Non-pigmented ciliary epithelial cell (primary cell): ENCODE measurements at places on chromosomes 11 and 22.

DNA sequence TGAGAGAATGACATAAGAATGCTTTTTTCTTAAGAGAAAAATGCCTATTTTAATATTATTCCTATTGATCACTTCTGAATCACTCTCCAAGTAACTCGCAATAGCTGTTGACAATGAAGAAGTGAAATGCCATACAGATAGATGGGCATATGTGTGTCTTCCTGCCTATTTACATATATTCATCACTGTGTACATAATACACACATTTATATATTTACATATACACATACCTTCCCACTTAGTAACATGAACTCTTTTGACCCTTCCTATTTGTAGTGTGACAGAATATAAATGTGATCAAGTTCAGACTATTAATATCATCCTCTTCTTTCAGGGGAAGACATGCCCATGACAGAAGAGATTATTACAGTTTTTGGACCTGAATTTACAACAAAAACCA is 756.7 kb downstream of the DLG2 start:
- DNase-seq = no peak

DNA sequence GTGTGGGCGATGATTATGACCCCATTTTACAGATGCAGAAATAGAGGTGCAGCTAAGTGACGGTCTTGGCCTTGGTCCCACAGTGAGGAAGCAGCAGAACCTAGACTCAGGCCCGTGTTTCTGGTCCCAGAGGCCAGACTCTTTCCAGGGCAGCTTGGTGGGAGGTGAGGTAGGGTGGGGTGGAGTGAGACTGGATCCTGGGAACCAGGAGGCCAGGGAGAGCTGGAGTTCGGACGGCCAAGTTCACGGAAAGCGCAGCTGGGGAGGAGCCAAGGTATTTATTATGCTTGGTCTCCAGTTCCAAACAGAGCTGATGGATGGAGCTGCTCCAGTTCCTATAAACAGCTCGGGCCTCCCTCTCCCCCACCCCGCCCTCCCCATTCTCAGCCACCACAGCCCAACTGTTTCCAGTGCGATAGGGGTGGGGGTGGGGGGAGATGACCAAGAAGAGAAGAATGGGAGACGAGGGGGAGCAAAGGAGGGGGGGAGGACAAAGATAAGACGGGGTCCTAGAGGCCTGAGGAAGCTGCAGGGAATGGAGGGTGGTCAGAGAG is 16.2 kb downstream of the LRRC32 start:
- no peak for DNase-seq

- no peak for DNase-seq
Observed at GRCh38 chr11:35106595-35106994, 32.4 kb upstream of the CD44 start.

- DNase-seq = no peak
Observed at GRCh38 chr11:100830978-100831732, 144.1 kb downstream of the ARHGAP42 start.

- DNase-seq = no peak
Observed at GRCh38 chr22:20437613-20438426, at the start of gene SCARF2. SCARF2 (minus strand) TSS chr22:20437825; CDS start chr22:20437754, 71 bp downstream.

DNA sequence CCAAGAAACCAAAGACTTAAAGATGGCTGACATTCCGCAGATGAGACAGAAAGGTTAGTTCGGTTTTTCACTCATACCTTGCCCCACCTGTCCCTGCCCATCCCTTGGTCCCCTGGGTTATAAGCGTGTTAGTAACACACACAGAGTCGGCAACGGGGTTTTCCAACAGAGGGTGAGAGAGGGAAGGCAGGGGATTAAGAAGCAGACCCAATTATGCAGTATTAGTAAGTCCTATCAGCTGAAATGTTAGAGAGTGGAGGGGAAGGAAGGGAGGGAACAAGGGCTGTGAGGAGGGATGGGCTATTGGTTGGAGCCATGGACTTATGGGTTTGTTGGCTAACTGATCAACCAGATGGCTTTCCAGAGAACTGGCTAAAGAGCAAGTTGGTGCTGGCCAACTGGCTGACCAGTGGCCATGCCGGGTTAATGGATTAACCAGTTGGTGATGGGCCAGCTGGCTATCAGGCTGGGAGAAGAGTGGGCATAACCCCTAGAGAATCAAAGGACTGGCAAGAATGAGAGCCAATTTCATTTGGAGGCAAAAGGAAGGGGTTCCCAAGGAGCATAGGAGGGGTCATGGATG is 45.5 kb downstream of the NRXN2 start:
- no peak for DNase-seq

- no peak for DNase-seq
Observed at GRCh38 chr11:69233744-69234570, 60.0 kb upstream of the MYEOV start.
